ENCODE measurements at places on chromosomes 3 and 15.
A peak's percentile ranks its signal among the peaks of the same experiment; 100 is the strongest.

DNA sequence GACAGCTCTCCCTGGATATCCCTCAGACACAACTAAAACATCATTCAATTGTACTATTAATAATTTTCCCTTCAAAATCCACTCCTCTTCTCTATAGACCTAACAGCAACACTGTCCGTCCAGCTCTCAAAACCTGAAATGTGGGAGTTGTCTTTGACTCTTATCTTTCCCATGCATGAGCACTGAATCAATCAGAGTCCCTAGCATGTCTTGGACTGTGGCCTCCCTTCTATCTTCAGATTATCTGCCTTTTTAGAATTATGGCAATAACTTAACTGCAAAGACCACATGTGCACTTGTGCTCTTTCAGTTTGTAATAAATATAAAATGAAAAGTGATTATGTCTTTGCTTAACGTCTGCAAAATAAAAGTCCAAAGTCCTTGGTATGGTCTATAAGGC lies 107.0 kb downstream of the UBE3A start:
- DNase-seq, result no peak

DNA sequence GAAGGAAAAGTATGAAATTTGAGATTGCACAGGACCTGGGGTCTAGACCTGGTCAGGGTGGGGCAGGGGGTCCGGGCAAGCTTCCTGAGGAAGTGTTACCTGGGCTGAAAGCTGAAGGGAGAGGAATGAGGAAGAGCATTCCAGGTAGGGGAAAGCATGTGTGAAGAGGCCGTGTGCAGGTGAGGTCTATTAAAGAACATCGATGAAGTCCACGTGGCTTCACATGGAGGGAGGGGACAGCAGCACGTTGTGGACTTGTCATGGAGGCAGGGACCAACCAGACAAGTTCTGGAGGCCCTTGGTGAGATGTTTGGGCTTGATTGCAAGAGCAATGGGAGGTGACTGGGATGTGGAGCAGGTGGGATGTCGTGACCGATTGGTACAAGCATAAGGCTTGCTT lies 47.1 kb downstream of the IDH2 start:
- DNase-seq, result no peak

DNA sequence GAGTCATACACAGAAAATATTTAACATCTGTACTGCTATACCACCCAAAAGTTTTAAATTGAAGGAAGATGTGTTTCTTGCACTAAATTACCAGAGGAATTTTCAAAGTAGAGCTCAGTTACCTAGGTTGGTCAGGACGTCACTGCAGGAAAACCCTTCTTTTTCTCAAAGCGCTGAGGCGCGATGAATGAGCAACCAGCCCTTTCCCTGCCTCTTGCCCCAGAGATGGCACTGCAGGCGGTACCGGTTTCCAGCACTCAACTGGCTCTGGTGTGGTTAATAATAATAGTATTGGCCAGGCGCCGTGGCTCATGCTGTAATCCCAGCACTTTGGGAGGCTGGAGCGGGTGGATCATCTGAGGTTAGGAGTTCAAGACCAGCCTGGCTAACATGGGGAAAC lies 49.3 kb downstream of the HES1 start:
- no peak for DNase-seq

GRCh38 chr3:184085389-184085852 lies 11.4 kb upstream of the HTR3E start:
- DNase-seq, result peak; percentile 22

- DNase-seq, result no peak
These were observed 13.0 kb downstream of the ZBED2 start for GRCh38 chr3:111582120-111582474.

- no peak for DNase-seq
These were observed 126.0 kb downstream of the ST8SIA2 start for GRCh38 chr15:92519709-92520108.

GRCh38 chr3:71710906-71711494 lies 14.2 kb downstream of the EIF4E3 start:
- DNase-seq, result peak; percentile 53

- DNase-seq, result peak; percentile 46
These were observed 42.9 kb downstream of the PLCH1 start for GRCh38 chr3:155701882-155702465.

- no peak for DNase-seq
These were observed 158.2 kb downstream of the NTRK3 start for GRCh38 chr15:88098361-88098760.

- no peak for DNase-seq
These were observed 19.8 kb upstream of the P2RY12 start for GRCh38 chr3:151404316-151404715.

DNA sequence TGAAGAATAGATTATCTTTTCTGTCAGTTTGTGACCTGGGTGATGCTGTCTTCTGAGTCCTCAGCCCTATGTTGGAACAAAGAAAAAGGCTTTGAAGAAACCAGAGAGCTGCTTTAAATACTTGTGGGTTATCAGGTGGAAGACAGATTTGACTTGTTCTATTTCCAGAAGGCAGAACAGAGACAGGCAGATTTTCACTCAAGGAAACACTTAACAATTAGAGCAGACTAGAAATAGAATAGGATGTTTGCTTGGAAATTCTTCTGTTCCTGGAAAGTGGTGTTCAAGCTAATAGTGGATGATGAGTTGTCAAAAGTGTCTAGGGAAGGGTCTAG lies 219.4 kb downstream of the UBE2E2 start:
- peak; percentile 42 for DNase-seq

- DNase-seq, result no peak
These were observed 100.8 kb upstream of the LIPC start for GRCh38 chr15:58330741-58331559.

DNA sequence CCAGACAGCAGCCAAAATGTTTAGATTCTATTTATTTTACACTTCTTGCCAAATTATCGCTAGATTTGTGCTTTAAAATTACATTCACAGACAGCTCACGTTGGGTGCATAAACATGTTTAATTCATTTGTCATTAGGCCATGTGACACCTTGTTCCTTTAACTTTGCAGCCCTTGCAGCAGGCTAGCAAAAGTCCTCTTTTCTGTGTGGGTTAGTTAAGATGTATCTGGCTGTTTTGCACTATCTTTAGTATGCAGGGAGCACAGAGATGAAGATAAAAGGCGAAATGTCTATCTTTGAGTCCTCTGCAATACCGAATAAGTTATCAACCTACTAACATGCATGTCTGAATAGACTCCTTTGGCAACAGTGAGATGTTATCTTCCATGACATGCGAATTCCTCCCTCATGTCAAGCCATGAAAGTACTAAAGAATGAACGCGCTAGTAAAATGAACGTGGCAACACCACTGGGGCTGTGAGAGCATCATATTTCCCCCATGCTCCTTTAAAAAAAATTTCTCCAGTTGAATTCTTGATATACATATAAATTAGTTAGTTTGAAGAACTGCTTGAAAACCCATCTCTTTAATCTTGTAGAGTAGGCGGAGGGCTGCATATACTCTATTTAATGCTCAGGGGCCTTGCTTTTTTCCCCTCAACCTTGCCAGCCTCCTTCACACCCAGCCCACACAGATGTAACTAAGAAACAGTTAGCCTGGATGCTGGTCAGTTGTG lies 620.4 kb upstream of the NR2F2 start:
- no peak for DNase-seq

DNA sequence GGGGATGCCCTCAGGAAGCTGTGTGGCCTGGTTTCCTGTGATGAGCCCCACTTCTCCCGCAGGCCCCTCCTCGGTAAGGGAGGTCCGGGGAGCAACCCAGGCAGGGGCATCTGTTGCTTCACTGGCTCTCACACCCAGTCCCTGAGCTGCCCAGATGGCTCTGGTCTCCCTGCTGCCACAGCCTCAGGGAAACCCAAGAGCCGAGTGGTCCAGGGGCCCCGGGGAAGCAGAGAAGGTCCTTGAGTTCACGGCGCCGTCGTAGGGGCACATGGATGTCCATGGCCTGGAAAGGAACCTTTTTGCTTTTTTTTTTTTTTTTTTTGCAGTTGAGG lies 13.3 kb upstream of the LRRC15 start:
- no peak for DNase-seq

GRCh38 chr15:93070551-93071296 lies 18.3 kb downstream of the RGMA start:
- no peak for DNase-seq
